Femur (tissue), 1 donor: ENCODE measurements at places on chromosomes 5 and 9.

DNA sequence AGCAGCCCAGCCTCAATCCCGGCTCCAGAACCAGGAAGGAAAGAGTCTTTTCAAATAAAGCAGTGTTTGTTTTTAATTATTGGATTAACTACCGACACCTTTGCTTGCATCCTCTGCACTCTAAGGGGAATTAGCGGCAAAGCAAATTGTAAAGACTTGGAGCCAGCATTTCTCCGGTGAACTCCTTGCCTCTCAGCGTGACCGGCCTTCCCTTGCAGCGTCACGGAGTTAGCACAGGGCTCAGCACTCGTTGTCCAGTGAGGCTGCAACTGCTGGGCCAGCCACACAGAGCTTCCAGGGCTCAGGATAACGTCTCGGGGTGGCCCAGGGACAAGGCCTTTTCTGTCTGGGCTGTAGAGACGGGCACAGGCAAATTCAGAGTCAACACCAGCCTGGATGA is 180.6 kb downstream of the OLFM1 start:
- no peak for DNase-seq

GRCh38 chr9:21967169-21967568 is 27.0 kb downstream of the CDKN2A start:
- DNase-seq = no peak

DNA sequence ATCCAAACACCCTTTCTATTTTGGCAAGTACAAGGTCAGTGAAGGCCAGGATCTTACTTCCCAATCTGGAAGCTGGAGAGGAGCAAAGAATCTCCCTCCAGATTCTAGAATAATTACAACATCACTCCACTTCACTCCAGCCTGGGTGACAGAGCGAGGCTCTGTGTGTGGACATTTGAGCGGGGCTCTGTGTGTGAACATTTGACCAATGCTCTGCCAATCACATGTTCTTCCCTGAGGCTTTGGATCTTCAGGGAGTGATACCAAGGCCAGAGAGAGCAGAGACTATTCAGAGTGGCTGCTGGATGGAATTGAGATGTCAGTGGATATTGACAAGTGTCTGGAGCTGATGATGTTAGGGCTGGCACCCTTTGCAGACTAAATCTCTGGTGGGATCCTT is 24.7 kb upstream of the ANKRD34B start:
- no peak for DNase-seq

DNA sequence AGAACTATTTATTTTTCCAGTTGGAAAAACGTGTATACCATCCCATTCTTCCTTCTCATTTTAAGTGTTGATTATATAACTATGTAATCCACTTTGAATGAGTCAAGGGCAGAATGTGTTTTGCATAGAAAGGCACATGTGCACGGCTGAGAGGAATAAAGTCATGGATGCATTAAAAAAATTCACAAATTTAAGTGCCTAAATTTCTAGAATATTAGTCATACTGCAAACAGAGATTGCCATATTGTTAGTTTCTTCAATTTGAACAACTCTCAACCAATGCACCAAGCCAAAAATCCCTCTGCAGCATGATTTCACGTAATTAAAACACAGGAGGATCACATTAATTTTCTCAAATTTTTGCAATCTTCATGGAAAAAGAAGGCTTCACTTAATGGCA is 166.3 kb downstream of the MPDZ start:
- DNase-seq = no peak

DNA sequence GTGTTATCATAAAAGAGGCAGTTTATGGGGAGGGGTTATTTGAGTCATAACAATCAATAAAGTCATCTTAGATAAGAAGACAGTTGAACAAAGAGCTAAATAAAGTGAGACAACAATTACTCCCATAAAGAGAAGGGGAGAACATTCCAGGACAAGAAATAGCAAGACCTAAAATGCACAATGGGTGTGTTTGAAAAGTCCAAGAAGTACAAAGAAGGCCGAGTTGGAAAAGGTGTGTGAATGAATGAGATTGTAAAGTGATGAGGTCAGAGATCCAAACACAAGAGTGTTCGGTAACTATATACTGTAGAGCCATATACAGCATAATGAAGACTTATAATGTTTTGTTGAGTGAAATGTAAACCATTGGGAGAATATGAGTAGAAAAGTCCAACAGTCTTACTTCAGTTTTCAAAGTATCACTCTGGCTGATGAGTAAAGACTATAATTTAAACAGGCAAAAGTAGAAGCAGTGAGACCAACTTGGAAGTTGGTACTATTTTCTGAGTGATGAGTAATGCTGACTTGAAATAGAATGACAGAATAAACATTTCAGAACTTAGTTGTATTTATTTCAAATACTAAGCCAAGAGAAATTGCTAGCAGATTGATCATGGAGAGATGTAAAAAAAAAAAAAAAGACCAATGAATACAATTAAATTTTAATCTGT is 868.7 kb upstream of the CDH9 start:
- no peak for DNase-seq

DNA sequence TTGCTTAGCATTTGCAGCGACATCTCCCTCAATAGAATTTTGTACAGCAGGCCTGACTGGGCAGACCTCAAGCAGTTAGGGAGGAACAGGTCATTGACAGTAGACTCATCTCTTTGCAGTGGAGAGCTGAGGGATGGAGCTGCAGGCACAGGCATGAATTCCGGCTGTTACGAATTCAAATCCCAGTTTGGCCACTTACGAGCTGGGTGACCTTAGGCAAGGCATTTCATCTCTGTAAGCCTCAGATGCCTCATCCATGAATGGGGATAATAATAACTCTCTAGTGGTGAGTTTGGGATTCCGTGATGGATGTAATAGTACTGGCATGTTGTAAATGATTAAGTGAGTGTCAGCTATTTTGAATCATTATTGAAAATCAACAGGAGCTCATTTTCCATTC is 195.3 kb downstream of the SEMA6A start:
- DNase-seq = no peak

DNA sequence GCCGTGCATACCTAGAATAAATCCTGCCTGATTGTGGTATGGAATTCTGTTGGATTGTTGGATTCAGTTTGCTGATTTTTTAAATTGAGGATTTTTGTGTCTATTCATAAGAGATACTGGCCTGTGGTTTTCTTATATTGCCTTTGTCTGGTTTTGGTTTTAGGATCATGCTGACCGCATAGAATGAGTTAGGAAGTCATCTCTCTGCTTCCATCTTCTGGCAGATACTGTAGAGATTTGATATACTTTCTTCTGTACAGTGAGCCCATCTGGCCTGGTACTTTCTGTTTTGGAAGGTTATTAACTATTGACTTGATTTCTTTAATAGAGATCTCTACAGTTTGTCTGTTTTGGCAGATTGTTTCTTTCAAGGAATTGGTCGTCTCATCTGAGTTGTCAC is 14.7 kb downstream of the CEP72 start:
- DNase-seq = no peak

GRCh38 chr5:114448481-114448880 is 86.6 kb downstream of the KCNN2 start:
- DNase-seq = no peak

DNA sequence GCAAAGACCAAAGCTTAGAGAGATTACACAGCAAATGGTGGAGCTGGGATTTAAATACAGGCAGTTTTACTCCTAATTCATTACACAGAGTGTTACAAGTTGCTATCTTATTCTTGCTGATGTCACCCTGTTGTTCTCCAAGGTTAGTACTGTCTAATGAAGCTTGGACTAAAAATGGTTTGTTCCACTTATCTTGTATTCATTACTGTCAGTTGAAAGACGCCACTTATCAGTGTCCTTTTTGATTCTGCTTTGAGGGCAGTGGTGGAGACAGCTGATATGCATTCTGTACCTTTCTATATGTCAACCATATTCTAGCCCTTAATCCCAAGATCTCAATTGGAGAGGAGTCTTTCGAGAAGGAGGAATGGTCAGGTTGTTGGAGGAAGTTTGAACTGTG is 14.0 kb upstream of the DENND4C start:
- DNase-seq = no peak

DNA sequence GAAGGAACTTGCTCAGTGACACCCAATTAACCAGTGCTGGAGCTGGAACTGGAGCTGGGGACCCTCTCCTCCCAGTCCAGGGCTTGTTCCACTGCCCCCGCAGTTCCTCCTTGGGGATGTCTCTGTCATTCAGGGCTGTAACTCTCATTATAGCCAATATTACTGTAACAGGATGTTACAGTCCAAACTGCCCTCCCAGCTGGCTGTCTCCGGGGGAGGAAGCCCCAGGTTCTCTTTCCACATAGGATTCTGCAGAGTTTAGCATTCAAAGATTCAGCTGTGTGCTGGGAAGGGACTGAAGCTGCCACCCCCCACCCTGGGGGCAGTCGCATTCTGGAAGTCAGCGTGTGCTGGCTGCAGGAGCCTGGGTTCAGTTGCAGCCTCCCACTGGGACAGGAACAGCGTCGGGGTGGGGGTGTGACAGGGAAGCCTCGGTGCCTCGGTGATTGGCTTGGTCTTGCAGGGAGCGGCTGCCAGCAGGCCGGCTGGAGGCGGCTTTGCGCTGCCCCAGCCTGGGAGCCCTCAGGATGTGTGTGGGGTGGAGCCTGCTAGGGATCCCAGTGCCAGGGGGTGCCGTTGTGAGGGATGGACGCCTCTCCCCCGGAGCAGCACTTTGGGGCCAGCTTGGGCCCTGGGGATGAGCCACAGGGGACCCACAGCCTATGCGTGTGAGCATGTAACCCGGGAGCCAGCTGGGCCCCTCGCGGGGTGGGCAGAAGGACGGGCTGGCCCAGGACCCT is 101.1 kb downstream of the RGS3 start:
- DNase-seq = peak; percentile 82

GRCh38 chr5:118224546-118224945 is 763.8 kb downstream of the DTWD2 start:
- DNase-seq = no peak

- DNase-seq = no peak
These were observed 448.4 kb upstream of the TLE4 start for GRCh38 chr9:79123415-79123814.
